ENCODE measurements at places on chromosomes 6 and 20.

DNA sequence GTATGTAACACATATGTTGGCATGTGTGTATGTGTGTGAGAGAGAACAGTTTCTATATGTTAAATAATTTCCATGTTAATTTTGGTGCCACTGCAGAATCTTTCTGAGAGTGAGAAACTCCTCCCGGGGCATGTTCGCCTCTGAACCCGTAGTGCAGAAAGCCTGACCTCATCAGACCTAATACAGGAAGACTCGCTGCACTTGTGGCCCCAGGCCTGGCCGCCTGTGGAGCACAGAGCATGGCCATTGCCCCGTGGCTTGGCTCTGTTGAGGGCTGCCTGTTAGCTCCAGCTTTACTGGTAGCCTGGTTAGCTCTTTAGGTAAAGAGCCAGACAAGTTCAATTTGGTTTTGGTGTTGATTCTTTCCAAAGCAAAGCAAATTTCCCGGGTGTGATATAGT, 25.5 kb downstream of the FARS2 start:
- DNase-seq: no peak

DNA sequence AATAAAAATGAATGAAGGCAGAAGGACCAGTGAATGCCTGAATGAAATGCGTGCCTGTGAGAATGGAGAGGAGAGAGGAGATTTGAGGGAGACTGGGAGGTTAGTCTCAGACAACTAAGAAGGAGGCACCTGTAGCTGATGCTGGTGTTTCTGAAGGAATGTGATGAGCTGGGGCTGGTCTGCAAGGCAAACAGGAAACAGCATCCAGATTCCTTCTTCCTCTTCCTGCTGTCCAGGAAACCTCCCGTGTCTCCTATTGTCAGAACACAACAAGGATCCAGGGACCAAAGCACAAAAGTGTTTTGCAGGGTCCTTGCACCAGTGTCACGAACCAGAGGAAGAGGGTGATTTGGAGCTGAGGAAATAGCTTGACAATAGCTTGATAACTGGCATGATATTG, 50.4 kb upstream of the TAB2 start:
- DNase-seq: no peak

DNA sequence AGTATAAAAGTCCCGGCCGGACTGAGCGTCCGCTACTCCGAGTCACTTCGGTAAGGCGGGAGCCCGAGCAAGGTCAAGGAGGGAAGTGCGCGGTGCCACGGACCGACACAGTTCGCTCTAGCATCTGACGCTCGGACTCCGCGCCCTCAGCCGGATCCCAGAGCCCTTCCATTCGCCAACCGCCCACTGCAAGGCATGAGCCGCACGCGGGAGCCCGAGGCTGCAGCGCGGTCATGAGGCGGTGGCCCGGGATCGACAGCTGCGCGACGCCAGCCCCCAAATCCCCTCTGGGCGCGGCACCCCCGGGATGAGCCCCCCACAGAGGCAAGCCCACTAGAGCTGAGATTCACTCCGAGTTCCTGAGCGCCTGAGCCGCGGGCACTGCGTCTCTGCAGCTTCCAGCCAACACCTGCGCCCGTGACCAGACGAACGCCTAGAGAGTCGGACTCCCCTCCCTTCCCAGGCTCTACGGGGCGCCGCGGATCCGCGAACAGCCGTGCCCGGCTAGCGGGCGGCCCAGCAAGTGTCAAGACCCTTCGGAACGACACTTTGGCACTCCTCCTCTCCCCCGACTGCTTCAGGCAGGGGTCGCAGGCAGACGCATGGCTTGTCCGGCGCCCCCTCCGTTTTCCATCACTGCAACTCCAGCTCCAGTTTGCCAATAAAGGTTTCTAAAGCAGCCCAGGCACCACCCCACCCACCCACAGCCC, 725 bp upstream of the ISM1 start:
- peak; percentile 15 for DNase-seq

DNA sequence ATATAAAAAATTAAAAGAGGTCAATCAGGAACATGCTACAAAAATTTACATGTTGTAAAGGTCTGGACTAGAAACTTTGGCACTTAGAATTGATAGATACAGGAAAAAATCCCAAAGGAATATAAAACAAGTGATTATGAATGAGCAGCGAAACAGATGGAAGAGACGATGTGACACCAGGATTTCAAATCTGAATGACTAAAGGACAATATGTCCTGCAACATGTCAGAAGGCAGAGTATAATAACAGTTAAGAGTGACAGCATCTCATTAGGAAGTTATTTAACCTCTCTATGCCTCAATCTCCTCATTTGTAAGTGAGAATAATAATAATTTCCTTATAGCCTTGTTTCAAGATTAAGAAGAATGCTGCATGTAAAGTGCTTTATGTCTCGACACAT, 50.3 kb downstream of the FRK start:
- no peak for DNase-seq

- DNase-seq: no peak
These were observed 61.0 kb downstream of the EDN3 start for GRCh38 chr20:59361411-59361810.

DNA sequence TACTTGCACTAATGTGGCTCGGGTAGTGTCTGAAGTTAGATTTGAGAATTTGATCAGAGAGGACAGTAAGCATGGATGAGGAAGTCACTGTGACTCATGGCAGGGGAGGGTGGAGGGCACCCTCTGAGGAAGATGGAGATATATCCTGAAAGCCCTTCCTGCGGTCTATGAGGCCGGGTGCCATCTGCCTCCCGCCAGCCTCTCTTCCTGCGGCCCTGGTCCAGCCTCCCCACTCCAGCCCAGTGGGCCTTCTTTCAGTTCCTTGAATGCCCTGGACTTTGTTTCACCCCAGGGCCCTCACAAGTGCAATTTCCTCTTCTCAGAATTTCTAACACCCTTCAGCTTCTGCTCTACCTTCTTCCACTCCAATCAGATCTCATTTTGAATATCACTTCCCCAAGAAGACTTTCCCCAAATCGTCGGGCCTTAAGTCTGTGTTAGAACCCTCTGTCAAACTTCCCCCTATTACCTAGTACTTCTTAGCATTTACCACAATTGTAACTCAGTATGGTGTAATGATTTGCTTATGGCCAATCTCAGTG, 20.2 kb upstream of the TNFAIP3 start:
- no peak for DNase-seq

DNA sequence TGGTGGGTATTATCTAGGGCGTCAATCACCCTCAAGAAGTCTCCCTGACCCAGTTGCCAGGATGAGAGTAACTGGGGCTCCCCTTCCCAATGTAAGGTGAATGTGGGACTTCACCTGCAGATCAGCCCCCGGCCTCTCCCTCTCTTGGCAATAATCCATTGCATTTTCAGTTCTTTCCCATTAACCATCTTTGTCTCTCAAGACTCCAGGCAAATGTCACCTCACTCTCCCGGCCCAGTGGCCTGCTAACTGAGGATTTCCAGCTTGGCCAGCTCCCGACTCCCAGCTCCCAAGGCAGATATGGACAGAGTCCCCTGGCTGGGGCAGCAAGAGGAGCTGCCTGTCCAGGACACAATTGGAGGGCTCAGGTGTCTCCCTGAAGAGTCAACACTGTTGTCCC, 7.3 kb downstream of the ETV7 start:
- no peak for DNase-seq

GRCh38 chr6:33289784-33290315, 449 bp downstream of the PFDN6 start:
- DNase-seq: no peak

GRCh38 chr20:30168800-30169138, 1088.7 kb upstream of the DEFB115 start:
- no peak for DNase-seq

DNA sequence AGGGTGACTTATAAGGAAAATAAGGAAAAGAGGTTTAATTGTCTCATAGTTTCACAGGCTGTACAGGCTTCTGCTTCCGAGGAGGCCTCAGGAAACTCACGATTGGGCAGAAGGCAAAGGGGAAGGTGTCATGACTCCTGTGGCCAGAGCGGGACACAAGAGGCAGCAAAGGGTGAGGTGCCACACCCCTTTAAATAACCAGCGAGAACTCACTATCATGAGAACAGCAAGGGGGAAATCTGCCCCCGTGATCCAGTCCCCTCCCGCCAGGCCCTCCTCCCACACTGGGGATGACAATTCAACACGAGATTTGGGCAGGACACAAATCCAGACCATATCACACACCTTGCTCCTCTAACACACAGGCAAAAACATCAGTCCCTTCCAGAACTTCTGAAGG, 254.0 kb downstream of the DLL1 start:
- DNase-seq: no peak

GRCh38 chr6:144621332-144621731, 336.2 kb downstream of the UTRN start:
- DNase-seq: no peak

Measured in ACHN (cell line).